ENCODE measurements at places on chromosomes 2 and 18.

DNA sequence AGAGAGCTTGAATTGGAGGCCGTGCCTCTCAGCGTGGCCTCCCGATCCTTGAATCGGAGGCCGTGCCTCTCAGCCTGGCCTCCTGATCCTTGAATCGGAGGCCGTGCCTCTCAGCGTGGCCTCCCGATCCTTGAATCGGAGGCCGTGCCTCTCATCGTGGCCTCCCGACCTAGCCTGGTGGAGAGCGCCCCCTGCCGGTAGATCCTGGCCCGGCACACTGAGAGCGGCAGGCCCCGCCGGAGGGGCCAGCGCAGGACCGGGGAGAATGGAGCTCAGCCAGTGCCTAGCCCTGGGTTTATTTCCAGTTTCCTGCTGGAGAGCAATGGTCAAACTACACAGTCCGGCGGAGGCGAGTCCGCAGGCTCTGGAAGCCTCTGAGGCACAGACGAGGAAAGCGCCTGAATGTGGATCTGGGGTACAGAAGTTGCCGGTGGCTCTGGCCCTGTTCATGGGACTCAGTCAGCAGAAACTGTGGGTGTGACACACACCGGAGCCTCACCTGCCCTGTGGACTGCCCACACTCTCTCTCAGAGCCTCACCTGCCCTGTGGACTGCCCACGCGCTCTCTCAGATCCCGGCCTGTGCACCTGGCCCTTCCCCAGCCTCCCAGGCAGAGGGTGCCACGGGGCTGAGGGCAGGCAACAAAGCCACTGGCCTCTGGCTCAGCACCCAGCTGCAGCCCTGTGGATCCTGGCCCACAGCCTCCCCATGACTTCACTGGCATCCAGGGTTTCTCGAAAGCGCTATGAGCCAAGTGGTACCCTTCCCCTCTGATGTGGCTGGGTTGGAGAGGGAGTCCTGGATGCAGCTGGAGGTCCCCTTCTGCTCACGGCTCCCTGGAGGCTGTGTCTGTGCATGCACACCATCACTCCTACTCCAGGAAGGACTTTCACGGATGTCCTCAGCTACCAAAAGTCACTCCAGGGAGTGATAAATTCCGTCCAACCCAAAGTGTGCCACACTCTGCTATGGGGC, 1.5 kb downstream of the IL36B start:
- no peak for DNase-seq

GRCh38 chr2:201128933-201129505, 13.1 kb downstream of the CFLAR start:
- DNase-seq = no peak

- DNase-seq = no peak
These were observed 60.5 kb downstream of the MAP4K4 start for GRCh38 chr2:101758001-101758400.

GRCh38 chr2:195168369-195168768, 488.7 kb upstream of the SLC39A10 start:
- DNase-seq = no peak

GRCh38 chr2:40178971-40179370, 272.9 kb downstream of the SLC8A1 start:
- no peak for DNase-seq

- peak; percentile 52 for DNase-seq
These were observed 55.4 kb upstream of the CD28 start for GRCh38 chr2:203650860-203651613.

- no peak for DNase-seq
These were observed 1.4 kb upstream of the FAM168B start for GRCh38 chr2:131094463-131095281.

DNA sequence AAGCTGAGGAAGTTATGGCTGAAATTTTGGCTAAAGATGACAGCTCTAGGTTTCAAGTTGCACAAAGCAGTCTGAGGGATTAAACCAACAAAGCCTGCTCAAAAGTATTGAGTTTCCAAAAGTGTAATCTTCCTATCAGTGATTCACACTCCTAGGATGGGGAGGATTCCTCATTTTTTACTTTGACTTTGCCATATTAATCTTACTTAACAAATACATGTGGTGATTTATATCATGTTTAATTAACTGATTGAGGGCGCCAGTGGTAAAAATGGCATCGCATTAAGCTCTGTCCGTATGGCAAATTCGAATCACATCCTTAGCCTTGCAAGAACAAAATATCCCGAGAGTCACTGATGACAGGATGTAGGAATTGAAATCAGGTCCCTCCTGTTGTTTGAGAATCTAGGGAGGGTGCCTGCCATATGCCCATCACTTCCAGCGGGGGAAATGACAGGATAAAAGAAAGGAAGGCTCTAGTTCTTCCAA, 78.1 kb upstream of the ETAA1 start:
- DNase-seq = no peak

Data from nucleus accumbens (tissue), 56 donors.